Panc1 (cell line): ENCODE measurements at places on chromosomes 3 and 15.

GRCh38 chr3:113297287-113297686 is 85.9 kb downstream of the BOC start:
- no peak for DNase-seq

GRCh38 chr15:79529157-79529785 is 97.1 kb downstream of the MINAR1 start:
- DNase-seq, result no peak

GRCh38 chr3:20442846-20443245 is 256.8 kb upstream of the SGO1 start:
- DNase-seq, result no peak

DNA sequence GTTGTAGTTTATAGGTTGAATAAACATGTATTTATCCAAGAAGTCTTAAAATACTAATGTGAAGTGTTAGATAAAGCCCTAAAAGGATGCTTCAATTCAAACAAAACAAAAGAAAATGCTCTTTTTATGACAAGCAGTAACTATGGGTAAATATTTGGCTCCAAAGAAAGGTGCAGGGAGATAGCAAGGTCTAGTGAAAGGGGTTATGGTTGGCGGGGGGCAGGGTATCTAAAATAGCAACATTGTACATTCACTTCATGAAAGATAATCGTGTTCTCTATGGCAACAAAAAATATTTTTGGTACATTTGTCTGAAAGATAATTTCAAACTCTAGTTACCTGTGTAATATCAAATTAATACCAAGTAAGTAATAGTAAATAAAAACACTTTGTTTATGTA is 149.5 kb downstream of the FGF12 start:
- DNase-seq, result no peak

GRCh38 chr3:160001148-160001760 is 12.6 kb downstream of the IL12A start:
- no peak for DNase-seq

DNA sequence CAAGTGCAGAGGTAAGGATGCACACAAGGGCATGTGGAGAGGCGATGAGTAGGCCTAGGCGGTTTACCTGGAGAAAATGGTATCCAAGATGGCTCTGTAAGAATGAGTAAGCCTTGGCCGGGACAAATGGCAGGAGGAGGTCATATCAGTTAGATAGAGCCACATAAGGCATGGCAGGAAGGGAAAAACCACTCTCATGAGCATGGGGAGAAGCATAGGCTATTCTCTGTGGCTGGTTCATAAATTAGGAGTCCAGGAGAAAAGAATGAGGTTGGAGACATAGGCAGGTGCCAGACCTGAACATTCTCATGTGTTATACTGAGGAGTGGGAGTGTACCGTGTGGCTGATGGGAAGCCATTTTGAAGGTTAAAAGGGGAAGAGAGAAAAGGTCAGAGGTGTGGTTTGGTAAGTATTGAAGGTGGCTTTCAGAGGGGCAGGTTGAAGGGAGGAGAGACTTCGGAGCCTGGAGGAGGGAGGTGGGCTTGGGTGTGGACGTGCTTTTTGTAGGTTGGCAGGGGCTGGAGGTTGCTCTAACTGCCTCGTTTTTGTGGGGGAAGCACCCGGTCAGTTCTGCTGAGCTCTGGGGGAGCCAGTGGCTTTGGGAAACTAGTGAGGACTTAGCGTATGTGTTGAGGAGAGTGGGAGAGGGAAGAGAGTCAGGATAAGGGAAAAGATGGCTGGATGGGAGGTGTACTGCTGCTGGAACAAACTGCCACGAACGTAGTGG is 4.6 kb upstream of the FAM43A start:
- DNase-seq, result no peak

- no peak for DNase-seq
These were observed 37.2 kb downstream of the SLC6A6 start for GRCh38 chr3:14439501-14440167.

- DNase-seq, result no peak
These were observed 25.7 kb upstream of the MYLK start for GRCh38 chr3:123909785-123910184.

DNA sequence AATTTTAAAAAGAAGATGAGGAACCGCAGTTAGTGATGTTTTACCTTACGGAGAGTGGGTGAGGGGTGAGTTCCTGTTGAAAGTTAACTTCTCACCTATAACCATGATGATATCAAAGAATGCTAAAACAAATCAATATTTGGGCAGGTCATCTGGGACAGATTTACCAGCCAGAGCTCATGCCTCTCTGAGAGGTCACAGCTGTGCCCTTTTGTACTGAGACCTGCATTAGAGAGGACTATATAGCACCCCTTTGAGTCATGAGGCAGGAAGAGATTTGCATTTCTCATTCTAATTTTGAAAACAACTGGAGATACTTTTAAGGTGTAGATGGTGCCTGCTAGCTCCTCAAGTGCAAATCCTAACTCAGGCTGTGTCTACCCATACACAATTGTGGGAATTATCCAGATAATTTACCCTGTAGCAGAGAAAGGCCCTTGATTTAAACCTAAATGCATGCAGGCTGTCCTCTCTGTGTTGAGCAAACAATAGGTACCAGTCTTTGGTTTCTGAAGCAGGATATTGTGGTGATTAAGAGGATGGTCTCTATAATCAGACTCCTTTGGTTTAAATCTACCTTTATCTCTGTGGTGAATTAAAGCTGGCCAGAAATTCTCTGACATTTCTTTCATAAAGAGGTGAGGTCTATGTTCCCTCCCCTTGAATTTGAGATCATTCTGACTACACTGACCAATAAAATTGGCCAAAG is 5.8 kb upstream of the TM4SF4 start:
- DNase-seq, result no peak

GRCh38 chr3:183033746-183034145 is 53.4 kb upstream of the DCUN1D1 start:
- no peak for DNase-seq

DNA sequence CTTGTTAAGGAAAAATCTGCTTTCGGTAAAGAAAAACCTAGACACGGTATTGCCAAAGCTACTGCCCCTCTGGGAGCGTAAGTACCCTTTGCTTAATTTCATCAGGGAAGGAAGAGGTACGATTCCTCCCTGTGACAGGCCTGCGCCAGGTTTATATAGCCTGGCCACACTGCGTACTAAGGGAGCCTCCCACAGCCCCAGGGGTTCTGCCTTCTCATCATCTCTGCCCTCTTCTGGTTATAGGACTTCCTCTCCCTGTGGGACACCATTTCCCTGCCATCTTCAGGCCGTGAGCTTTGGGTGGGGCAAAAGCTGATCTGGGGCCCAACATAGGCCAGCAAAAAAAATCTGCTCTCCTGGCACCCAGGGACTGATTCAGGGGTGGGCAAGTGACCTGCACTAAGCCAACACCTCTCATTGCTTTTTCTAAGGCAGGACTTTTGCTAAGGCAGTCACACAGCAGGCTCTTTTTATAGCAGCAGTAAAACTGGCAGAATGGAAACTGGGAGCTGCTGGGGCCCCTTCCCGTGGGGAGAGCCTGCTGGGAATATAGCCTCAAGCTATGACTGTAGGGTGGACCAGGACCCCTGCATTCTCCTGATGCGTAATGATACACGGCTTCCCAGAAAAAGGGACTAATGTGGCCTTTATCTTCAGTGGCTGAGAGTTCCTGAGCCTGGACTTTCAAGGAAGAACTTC is 76.2 kb downstream of the PRICKLE2 start:
- no peak for DNase-seq

DNA sequence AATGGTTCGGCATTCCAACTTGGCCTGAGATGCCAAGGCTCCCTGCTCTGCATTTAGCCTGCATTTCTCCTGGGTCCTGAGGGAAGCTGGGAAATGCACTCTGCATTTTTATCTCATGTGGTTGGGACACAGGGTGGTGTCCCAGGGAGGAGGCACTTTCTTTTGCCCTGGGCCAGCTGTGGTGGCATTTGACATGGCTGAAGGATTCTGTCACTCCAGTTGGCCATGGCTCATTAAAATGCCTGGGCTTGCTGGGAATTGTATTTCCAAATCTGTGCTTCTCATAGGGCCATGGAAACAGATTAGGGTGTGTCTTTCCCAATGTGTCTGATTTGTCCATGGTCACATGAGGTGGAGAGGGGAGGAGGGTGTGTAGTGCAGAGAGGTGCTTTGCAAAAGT is 128.3 kb upstream of the RGMA start:
- DNase-seq, result no peak

DNA sequence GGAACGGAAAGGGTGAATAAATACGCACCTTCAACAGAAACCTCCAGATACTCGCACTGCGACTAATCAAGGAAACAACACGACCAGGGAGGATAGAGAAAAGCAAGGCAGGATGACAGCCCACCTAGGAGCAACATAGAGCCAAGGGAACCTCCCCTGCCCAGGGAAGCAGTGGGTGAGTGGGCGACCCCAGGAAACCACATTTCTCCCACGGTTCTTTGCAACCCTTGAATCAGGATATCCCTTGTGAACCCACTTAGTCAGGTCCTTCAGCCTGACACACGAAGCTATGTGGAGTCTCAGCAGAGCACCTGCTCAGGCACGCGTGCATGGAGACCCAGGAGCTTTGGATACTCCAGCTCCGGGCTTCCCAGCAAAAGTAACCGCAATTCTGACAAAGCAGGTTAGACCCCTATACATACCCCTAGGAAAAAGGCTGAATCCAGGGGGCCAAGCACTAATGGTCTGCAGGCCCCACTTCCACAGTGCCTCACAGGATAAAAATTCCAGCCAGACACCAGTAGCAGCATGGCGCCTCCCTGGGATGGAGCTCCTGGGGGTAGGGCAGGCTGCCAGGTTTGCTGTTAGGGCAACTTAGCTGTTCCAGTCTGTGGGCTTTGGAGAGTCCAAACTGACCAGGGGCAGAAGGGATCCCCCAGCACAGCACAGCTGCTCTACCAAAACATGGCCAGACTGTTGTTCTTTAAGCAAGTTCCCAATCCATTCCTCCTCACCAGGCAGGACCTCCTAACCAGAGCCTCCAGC is 38.4 kb upstream of the PXYLP1 start:
- no peak for DNase-seq

DNA sequence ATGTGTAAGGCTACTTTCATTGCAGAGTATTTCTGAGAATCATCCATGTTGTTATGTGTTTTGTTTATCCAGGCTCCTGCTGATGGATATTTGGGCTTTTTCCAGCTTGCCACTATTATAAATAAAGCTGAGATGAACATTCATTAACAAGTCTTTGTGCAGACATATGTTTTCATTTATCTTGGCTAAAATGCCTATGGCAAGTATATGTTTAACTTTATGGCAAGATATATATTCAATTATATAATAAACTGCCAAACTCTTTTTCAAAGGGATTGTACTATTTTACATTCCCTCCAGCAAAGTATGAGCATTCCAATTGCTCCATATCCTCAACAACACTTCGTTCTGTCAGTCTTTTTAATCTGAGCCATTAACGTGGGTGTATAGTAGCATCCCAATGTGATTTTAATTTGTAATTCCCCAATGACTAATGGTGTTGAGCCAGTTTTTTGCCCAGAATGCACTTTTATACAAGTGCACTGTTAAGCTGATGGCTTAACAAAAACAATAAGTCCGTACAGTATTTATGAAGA is 452.4 kb downstream of the SHQ1 start:
- no peak for DNase-seq

DNA sequence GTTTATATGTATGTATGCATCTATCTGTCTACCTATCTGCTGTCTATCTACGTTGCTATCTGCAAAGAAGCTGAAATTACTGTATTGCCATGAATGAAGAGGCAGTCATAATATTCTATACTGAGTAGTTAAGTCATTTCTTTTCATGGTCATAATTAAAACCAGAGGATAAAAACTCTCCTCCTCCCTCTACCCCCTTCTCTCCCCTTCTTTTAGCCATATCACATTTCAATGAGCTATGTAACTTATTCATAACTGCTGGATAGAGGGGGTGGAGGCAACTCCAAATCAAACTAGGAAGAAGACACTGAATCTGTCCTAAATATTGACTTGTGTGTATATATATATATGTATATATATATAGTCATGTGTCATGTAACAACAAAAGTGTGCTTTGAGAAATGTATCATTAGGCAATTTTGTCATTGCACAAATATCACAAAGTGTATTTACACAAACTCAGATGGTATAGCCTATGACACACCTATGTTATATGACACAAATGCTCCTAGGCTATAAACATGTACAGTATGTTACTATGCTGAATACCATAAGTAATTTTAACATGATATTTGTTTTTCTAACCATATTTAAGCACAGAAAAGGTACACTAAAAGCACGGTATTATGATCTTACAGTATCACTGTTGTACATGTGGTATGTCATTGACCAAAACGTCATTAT is 229.7 kb upstream of the KCNMB2 start:
- no peak for DNase-seq

DNA sequence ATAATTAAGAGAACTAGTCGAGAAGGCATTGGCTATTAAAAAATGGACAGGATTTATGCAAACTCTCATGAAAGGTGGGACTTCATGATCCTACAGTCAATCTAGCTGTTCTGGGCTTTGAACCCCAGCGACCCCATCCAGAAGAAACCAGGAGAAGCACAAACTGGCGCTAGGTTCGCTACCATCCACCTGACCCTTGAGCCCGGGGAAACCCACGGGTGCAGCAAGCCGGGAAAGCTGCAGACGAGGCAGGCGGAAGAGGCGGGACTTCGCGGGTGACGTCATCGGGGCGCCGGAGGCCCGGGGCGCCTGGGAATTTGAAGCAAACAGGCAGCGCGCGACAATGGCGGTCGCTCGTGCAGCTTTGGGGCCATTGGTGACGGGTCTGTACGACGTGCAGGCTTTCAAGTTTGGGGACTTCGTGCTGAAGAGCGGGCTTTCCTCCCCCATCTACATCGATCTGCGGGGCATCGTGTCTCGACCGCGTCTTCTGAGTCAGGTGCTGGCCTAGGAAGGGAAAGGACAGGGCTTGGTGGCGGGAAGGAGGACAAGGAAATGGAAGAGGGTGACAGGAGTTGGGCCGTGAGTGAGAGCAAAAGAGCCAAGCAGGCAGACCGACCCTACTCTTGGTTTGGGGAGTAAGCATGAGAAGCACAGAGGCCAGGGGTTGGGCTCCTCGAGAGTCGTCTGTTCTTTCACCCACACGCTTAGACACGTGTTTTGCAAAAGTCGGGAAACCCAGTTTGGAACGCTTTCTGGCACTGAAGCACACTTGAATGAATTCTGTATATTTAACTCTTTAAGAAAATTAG is at the start of gene UMPS:
TSS of gene UMPS (plus strand) at position 324 of the 812 bp plus-strand sequence. CDS start at position 344, 20 bp downstream.
- peak; percentile 33 for DNase-seq

DNA sequence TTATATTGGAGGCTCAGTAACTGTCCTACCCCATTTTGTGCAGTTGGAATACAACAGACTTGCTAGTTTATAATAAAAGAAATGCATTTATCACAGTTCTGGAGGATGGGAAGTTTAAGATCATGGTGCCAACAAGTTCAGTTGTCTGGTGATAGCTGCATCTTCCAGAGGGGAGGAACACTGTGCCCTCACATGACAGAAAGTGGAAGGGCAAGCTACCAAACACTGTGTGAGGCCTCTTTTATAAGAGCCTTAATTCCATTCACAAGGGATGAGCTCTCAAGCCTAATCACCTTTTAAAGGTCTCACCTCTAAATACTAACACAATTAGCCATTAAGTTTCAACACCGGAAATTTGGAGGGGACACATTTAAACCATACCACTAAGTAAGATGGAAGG is 1073.9 kb downstream of the PLOD2 start:
- no peak for DNase-seq

DNA sequence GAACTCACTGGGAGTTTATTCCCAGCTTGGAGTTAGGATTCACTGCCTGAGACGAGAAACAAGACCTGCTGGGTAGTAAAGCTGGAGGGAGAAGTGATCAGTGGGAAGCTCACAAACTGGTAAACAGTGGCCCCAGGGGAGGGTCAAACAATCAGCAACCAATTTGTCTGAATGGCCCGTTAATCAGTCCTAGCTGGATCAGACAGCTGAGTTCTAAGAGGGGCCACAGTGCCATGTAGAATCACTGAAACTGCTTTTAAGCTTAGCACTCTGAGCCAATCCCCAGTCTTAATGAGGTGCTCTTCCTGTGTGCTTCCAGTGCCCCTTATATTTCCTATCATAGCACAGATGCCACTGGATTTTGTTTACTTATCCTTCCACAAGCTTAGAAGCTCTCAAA is 591.7 kb downstream of the RSL24D1 start:
- DNase-seq, result no peak
